ENCODE measurements at places on chromosomes 3 and 15.

- no peak for DNase-seq
Measured at GRCh38 chr3:71548705-71549384, 34.7 kb downstream of the FOXP1 start.

DNA sequence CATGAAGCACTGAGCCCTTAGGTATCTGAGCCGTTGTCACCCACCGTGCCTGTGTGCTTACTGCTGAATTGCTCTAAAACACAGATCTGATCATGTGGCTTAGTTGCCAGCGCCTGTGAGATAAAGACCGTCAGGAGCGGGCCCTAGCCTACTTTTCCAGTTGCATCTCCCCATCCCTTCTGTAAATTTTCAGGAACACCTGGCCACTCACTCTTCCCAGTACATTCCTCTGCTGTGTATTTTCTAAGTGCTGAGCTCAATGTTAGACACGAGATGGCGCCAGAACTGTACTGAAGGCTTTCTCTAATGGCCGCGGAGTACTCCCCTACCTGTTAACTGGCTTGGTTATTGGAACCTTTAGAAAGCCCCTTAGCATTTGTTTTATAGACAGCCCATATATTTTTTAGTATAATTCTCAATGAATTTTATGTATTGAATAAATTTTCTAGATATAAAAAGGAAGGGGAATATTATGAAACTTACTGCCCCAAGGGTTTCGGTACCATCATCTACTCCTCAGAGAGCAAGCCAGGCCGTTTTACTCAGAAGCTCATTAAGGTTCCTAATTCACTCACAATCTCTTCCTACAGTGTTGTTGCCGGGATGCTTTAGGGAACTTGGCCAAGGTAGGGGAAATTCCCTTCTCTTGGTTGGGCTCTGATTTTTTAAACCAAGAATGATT lies 16.7 kb upstream of the WNT7A start:
- no peak for DNase-seq

DNA sequence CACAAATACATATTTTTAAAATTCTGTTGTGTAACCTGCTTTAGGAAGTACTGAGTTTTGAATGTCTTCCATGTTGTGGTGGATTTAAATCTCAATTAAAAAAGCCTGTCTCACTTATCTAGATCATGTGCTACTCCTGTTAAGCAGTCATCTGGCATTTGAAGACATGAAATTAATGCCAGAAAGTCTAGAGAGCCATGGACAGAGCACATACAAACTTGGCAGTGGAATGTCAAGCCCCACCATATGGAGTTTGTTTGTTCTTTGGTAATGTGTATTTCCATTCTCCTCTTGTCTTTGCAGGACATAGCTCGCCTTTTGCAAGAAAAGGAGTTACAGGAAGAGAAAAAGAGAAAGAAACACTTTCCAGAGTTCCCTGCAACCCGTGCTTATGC lies 39.3 kb upstream of the UTS2B start:
- no peak for DNase-seq

DNA sequence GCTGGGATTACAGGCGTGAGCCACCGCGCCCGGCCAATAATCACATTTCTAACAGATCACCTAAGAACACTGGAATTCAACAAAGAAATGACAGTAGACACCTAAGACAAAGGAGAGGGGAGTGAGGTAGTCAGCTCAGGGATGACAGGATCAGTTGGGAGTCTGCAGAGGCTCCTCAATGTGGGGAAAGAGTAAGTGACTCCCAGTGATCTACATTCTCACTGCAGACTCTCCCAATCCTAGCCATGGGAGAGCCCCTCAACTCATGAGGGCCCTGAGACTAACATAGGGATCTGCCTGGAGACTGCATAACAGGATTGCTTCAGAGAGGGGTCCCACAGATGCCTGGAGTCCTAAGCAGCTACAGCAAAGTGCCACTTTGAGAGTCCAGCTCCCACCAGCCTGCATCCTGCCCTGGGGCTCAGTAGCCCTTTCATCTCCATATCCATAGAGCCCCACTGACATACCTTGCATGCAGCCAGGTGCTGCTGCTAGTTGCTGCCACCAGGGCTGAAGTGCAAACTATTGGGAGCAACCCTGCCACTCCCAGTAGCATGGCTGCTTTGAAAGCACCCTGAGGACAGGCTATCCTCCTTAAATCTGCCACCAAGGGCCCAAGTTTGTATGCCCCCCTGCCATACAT lies 21.8 kb upstream of the PFN2 start:
- no peak for DNase-seq

GRCh38 chr15:70314018-70314354 lies 216.3 kb upstream of the TLE3 start:
- no peak for DNase-seq

DNA sequence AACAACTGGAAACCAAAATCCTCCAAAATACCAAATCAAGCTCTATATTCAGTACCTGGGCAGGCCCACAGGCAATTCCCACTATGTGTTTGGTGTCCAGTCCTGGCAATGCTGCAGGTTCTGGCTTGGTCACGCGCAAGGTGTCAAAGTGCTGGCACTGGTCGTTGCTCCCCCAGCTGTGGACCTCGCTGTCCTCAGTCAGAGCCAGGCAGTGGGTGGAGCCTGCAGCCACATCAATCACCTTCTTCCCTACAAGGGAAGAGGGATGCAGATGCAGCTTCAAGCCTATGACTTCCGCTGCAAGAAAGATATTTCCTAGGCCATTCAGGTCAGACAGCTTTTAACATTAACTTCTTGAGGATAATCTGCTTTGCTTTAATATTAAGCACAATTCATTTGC lies 61.3 kb downstream of the HERC2 start:
- DNase-seq = no peak

DNA sequence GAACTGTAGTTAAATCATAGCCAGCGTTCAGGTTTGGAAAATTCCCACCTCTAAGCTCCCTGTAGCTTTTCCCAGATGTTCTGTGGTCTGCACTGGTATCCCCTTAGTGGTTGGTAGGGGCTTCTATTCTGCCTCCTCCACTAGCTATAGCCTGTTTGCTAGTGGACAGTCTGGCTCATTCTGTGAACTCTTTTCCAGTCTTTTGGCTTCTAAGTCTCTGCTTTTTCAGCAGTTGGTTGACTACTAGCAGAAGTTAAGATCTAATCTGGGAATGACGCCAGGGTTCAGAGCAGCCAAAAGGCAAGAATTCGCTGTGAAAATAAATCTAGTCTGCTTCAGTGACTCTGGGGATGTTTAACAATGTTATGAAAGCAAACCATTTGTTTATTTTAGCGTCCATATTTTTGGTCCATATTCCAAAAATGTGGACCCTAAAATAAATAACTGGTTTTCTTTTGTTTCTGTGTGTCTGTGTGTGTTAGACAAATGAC lies 73.7 kb upstream of the WDR72 start:
- no peak for DNase-seq

All from stimulated activated CD4-positive, alpha-beta T cell treated with anti-CD3 and anti-CD28 coated beads, Interleukin-1b, Interleukin-23, amount 100 ng/mL, for 1 hour (primary cell).